ENCODE measurements at places on chromosomes 6 and 20.

DNA sequence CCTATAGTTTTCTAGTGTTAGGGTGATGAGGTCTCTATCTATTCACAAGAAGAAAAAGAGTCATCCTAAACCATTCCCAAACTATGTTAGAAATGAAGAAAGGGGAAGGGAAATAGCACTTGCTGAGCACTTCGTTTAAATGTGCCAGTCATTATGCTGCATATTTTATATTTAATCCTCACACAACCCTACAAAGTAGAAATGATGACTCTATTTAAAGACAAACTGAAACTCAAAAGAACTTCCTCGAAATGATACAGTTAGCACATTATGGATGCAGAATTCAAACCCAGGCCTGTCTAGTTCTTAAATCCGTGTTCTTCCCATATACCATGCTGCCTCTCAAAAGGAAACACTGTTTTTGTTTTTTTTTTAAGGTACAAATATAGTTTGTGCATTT lies 174.6 kb downstream of the GMPR start:
- no peak for DNase-seq

DNA sequence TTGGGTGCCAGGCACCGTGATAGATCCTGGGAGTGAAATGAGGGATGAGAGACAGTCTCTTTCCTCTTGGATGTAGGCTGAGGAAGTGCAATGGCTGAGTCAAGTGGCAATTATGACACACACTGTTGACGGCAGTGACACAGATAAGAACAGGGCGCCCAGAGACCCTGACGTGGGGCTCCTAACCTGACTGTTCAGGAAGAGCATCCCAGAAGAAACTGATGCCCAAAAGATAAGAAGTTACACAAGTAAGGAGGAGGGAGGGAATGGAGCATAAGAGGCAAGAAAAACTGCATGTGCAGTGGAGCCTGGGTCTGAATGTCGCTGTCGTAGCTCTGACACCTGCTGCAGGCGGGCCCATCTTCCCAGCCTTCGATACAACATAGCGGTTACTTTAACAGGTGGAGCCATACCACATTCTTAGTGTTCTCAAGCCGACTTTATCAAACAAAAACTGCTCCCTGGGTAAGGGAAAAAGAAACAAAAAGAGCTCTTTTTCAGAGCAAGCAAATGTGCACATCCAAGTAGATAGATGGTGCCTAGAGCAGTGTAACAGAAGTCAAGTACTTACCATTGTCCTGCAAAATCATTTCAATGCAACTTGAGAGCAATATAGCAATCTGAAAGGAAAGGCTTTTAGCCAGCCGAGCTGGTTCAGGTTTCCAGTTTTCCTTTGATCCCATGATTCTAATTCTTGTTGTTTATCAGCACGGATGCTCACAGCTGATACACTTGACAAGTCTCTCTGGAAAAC lies 463.9 kb upstream of the JARID2 start:
- no peak for DNase-seq

- DNase-seq, result no peak
These were observed 82.7 kb upstream of the FABP7 start for GRCh38 chr6:122696853-122697252.

- DNase-seq, result no peak
These were observed 141.0 kb downstream of the OR2B2 start for GRCh38 chr6:27771235-27771634.

GRCh38 chr6:158715330-158716311 lies 65.8 kb downstream of the SYTL3 start:
- no peak for DNase-seq

GRCh38 chr6:157981395-157982101 lies at the start of gene SYNJ2:
Gene SYNJ2, plus strand, starts transcription at chr6:157981863. Its CDS starts 99 bp downstream, at chr6:157981962.
- DNase-seq, result peak; percentile 64

- DNase-seq, result peak; percentile 71
These were observed 934 bp upstream of the CST9 start for GRCh38 chr20:23606652-23607049.

DNA sequence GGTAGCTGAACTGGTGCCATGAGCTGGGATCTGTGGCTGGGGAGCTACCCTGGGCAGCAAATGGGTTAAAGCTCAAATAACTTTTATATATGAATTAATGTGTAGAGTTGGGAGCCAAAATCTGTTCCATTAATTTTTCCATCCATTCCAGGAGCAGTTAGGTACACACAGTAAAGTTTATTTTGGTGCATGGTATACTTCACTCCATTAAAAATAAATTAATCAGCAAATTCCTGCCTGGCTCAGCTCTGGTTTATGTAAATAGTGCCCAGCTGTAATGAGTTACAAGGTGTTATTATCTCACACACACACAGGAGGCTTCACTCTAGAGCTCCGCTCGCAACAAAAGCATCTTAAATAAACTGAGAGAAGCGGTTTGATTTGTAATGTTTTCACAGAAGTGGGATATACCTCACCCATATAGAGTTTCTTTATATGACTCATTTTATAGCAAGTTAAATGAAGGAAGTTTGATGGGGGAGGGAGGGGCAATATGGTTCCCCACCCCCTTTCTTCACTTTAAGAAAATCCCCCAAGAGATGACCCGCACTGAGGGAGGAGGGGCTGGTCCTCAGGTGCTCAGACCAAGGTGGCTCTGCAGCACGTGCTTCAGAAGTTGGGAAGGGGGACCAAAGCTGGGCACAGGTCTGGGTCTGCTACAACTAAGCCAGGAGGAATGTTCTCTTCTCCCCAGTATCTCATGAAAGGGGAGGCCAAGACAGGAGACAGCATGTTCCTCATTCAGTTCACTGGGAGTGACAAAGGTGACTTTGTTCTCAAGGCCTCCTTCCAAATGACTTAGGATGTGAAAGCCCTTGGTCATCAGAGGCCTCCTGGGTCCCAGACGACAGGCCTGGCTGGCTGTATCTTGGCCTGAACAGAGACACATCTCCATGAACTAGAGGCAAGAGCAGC lies 10.5 kb upstream of the FAM83C start:
- DNase-seq, result peak; percentile 38

DNA sequence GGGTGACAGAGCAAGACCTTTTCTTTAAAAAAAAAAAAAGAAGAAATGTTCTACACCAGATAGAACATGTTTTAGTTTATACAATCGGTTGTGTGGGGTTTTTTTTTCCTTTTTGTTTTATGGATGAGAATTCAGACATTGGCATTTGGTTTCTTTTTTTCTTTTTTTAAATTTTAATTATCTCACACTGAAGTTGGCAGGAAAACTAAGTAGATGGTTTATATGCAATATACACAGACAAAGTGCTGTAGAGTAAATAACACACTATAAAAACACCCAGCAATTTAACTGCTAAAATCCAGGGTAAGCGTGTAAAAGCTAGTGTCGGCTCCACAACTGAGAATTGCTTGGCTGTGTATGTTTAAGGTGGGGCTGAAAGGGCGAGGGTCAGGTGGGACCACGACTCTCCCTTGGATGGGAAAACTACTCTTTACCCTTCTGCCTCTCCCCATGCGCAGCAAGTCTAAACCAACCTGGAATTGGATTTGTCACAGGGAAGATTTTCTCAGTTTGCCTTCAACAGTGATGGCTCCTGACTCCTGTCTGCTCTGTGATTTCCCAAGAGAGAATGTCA lies 147.1 kb upstream of the MARCKS start:
- no peak for DNase-seq

DNA sequence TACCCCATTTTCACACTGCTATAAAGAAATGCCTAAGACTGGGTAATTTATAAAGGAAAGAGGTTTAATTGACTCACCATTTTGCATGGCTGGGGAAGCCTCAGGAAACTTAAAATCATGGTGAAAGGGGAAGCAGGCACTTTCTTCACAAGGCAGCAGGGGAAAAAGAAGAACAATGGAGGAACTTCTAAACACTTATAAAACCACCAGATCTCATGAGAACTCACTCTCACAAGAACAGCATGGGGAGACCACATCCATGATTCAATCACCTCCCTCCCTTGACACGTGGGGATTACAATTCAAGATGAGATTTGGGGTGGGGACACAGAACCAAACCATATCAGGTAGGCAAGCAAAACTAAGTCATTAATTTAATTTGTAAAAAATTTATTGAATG lies 343.2 kb downstream of the FRK start:
- DNase-seq, result no peak

GRCh38 chr6:149852180-149852579 lies 12.0 kb downstream of the LRP11 start:
- DNase-seq, result no peak

DNA sequence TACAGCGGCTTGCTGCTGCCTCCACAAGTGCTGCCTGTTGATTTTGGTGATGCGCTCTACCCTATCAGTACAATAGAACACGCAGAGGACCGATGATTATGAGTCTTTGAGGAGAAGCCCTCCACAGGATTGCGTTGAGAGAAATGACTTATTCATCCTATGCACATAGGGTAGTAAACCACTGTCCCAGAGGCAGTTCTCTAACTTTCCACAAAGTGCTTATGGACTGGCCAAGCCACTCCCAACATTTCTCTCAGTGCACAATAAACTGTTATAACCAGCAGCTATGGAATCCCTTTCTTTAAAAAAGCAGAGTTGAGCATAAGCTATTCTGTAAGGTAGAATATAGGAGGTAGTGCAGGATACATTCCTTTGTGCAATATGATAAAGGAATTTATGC lies 48.2 kb upstream of the REV3L start:
- no peak for DNase-seq

DNA sequence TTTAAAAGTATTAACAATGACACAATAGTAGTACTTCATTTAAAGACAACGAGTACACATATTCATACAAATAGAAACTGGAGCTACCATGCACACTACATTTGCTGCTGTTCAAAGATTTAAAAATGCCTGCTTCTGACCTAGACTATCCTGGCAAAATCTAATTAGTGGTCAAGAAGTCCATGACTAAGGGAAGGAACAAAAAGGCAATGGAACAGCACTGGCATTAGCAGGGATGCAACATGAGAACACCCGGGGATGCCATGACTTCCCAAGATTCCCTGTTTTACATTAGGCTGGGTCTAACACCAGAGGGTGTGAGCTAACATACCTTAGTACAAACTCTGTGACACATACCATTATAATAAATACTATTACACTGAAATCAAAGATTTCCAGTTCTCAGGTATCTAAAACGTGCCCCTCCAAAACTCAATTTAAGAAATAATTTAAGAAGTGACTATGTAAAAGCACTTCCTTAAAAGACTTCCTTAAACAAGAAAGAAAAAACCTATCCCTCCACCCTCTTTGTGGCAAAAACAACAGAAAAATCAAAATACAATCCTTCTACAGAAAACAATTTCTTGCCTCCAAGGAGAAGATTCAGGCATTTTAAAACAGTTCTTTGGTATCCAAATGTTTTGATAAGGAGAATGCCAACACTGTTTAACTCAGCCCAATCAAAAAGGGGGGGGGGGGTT lies 25.5 kb downstream of the CHD6 start:
- DNase-seq, result no peak

DNA sequence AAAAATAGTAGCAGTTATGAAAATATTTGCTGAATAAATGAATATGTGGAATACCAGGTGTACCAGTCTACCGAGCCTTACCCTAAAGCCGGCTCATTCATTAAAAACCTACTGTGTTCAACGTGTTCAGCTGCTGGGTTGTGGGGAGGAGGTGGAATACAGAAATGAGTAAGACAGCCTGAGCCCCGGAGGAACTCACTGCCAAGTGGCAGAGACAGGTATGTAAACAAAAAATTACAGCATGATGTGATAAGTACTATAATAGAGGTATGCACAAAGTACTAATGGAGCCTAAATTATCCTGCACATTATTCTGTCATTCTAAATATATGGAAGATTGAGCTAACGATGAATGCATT lies 6.8 kb upstream of the ADTRP start:
- no peak for DNase-seq

- no peak for DNase-seq
These were observed 215.6 kb upstream of the NRSN1 start for GRCh38 chr6:23910420-23910819.

DNA sequence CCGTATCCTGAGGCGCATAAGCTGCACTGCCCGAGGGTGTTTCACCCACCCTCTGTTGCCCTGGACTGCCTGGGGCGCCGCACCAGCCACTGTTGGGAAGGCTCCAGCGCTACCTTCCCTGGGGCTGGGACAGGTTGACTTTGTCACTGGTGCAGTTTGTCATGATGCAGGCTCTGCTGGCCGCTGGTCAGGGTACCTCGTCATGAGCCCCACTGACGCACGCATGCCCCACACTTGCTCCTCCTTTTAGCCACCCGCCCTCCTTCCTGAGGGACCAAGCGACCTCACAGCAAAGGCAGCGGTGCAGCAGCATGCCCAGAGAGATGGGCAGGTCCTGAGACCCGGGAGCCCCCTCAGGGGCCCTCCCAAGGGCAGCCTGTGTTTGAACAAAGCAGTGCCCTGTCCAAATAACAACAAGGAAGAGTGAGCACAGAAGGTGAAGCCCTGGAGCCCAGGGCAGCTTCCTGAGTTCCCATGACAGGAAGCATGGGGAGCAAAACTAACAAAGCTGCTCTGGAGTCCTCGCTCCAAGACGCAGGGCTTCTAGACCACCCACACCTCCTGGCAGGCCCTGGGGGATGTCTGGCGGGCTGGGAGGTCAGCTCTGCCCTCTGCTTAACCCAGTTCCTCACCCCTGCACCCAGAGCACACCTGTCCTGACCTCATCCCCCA lies 50.1 kb upstream of the SMOC2 start:
- no peak for DNase-seq

DNA sequence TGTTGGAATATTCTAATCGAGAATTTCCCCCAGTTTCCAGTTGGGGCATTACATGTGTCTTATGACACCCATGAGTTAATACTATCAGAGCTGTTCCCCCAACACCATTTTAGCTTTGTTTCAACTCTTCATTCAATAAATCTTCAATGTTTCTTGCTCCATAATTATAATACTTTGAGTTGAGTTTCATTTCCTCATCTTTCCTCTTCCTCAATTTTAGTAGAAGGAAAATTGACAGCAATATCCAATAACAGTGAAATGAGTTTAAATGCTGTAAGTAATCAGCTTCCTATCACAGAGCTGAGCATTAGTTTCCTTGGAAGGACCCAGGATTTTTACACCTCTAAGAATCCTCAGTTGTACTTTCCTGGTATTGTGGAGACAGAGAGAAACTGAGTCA lies 1.0 kb upstream of the STMND1 start:
- no peak for DNase-seq

DNA sequence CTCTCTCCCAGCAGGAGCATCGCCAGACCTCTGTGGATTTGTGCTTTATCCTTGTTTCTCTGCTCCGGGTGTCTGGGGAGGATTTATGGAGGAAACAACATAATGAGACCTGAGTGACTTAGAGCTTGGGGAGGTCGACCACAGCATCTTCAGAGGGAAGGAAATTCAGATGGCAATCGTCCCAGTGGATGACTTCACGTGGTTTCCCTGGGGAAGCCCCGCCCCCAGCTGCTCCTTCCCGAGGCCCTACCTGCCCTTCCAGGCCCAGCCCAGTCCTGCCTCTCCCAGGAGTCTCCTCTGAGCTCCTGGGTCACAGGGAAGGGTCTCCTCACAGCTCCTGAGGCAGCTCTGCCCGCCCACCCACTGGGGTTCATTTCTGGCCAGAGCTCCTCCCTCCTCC lies 430.3 kb upstream of the SULF2 start:
- no peak for DNase-seq

GRCh38 chr6:27492631-27493190 lies 19.8 kb upstream of the ZNF184 start:
- DNase-seq, result no peak

- no peak for DNase-seq
These were observed 8.3 kb downstream of the SEMG2 start for GRCh38 chr20:45229264-45230056.

All from HFFc6 (cell line).